A549 treated with dexamethasone at 1 μM for 4 hours (cell line): ENCODE measurements at places on chromosomes 1 and 21. TPM values are rescaled to one million over a fixed set of nuclear protein-coding genes. Genes with fewer than 3 reads are reported as not detected.

Gene GBP2
- total RNA-seq, result 0.71 to 1.1 TPM (median 0.88 TPM) in 5 replicates

Gene SPRR2G
- not detected in 5 replicates for total RNA-seq

Gene THEM4
- 13.2 to 14.3 TPM (median 13.6 TPM) in 5 replicates for total RNA-seq

Gene AVPR1B
- not detected in 5 replicates for total RNA-seq

Gene LRRC39
- total RNA-seq, result 0.08 to 0.16 TPM (median 0.11 TPM) in 5 replicates

Gene DISC1
- total RNA-seq, result 0.14 to 0.34 TPM (median 0.22 TPM) in 5 replicates

Gene TMPRSS2
- total RNA-seq, result 0.08 to 0.21 TPM (median 0.11 TPM) in 5 replicates

Gene RGS4
- not detected in 5 replicates for total RNA-seq

Gene KCNA10
- not detected in 5 replicates for total RNA-seq

Gene SRP9
- total RNA-seq, result 210 to 367 TPM (median 224 TPM) in 5 replicates

Gene COL9A2
- 0.17 to 0.25 TPM (median 0.19 TPM) in 5 replicates for total RNA-seq

Gene NEK2
- 35.7 to 45.1 TPM (median 43.0 TPM) in 5 replicates for total RNA-seq

Gene S100A1
- total RNA-seq, result 0.44 to 0.87 TPM (median 0.70 TPM) in 5 replicates

Gene CAMK1G
- 0.14 to 0.43 TPM (median 0.30 TPM) in 5 replicates for total RNA-seq

Gene LIN9
- 6.3 to 8.3 TPM (median 6.8 TPM) in 5 replicates for total RNA-seq

Gene RERE
- 24.9 to 36.8 TPM (median 30.5 TPM) in 5 replicates for total RNA-seq

Gene AMPD1
- 0.14 TPM in 1 of 5 replicates, not detected in the others for total RNA-seq

Gene KIF14
- total RNA-seq, result 7.8 to 12.8 TPM (median 11.5 TPM) in 5 replicates

Gene PER3
- total RNA-seq, result 0.58 to 1.2 TPM (median 1.0 TPM) in 5 replicates

Gene FCGR1A
- not detected in 5 replicates for total RNA-seq

Gene FAM72C
- total RNA-seq, result 4.6 to 6.2 TPM (median 5.7 TPM) in 5 replicates

Gene LEFTY1
- total RNA-seq, result 0.61 to 2.0 TPM (median 1.3 TPM) in 5 replicates

Gene ZNF697
- 1.4 to 2.0 TPM (median 1.8 TPM) in 5 replicates for total RNA-seq

Gene KLHDC9
- 1.5 to 2.1 TPM (median 1.6 TPM) in 5 replicates for total RNA-seq

Gene CYYR1
- total RNA-seq, result not detected in 5 replicates

Gene RCC2
- total RNA-seq, result 48.7 to 61.0 TPM (median 57.6 TPM) in 5 replicates

Gene RAD54L
- total RNA-seq, result 8.8 to 10.4 TPM (median 9.1 TPM) in 5 replicates

Gene SPRR2F
- not detected in 5 replicates for total RNA-seq

Gene TMEM52
- total RNA-seq, result 0.63 to 1.1 TPM (median 0.86 TPM) in 5 replicates

Gene MSH4
- total RNA-seq, result 0.02 to 0.03 TPM in 2 of 5 replicates, not detected in the others
